ENCODE measurements at places on chromosomes 1 and 21. TPM values are rescaled to one million over a fixed set of nuclear protein-coding genes. Genes with fewer than 3 reads are reported as not detected.

The ERICH3 gene
- total RNA-seq: 8.7 TPM

The ITLN1 gene
- 0.45 TPM for total RNA-seq

The OPRD1 gene
- total RNA-seq: 0.36 TPM

The CLDN17 gene
- total RNA-seq: not detected

The ASB17 gene
- total RNA-seq: not detected

The NUAK2 gene
- 1.3 TPM for total RNA-seq

The CD1E gene
- not detected for total RNA-seq

The MMP23B gene
- total RNA-seq: 0.64 TPM

GRCh38 chr1:233722212-233722979, 108.5 kb downstream of the KCNK1 start:
- DNase-seq: no peak

- DNase-seq: peak; percentile 55
Measured at GRCh38 chr1:64268653-64269557, 65.5 kb downstream of the UBE2U start.

GRCh38 chr1:2258996-2259395, 30.9 kb downstream of the SKI start:
- DNase-seq: no peak

GRCh38 chr1:70671006-70671405, 259.9 kb downstream of the CTH start:
- DNase-seq: no peak

GRCh38 chr1:30337324-30337620, 386.1 kb downstream of the MATN1 start:
- no peak for DNase-seq

GRCh38 chr1:17307329-17307728, 668 bp upstream of the PADI4 start:
- DNase-seq: no peak
